Activated naive CD8-positive, alpha-beta T cell treated with anti-CD3 and anti-CD28 coated beads, Interleukin-2, amount 10 ng/mL, durations not matched to agents 7 days and 5 days (primary cell): ENCODE measurements at places on chromosomes 12 and 14. TPM values are rescaled to one million over a fixed set of nuclear protein-coding genes. Genes with fewer than 3 reads are reported as not detected.

DNA sequence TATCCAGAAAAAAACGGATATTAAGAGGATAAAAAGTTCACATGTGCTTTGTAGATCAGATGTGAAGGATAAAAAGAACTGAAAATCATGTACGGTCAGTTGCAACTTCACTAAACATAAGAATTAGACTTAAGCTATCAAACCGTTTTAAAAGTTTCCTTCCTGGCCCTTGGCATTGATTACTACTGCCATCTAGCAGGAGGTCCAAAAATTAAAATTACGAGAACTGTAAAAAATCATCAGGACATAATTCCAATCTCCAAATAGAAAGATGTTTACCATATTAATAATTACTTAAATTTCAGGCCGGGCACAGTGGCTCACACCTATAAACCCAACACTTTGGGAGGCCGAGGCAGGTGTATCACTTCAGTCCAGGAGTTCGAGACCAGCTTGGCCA lies 7.9 kb downstream of the WDR89 start:
- DNase-seq = no peak

Gene SERPINA12
- total RNA-seq = not detected

Gene SIX1
- not detected for total RNA-seq

GRCh38 chr12:26123482-26123980 lies 1.3 kb downstream of the BHLHE41 start:
- no peak for DNase-seq

Gene HHIPL1
- 0.17 TPM for total RNA-seq

DNA sequence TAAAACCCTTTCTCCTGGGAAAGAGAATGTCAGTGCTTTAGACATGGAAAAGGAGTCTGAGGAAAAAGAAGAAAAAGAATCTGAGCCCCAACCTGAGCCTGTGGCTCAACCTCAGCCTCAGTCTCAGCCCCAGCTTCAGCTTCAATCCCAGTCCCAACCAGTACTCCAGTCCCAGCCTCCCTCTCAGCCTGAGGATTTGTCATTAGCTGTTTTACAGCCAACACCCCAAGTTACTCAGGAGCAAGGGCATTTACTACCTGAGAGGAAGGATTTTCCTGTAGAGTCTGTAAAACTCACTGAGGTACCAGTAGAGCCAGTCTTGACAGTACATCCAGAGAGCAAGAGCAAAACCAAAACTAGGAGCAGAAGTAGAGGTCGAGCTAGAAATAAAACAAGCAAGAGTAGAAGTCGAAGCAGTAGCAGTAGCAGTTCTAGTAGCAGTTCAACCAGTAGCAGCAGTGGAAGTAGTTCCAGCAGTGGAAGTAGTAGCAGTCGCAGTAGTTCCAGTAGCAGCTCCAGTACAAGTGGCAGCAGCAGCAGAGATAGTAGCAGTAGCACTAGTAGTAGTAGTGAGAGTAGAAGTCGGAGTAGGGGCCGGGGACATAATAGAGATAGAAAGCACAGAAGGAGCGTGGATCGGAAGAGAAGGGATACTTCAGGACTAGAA lies 6.1 kb downstream of the PNN start:
- DNase-seq = no peak

GRCh38 chr14:102320033-102320660 lies 601 bp downstream of the ZNF839 start:
- no peak for DNase-seq

DNA sequence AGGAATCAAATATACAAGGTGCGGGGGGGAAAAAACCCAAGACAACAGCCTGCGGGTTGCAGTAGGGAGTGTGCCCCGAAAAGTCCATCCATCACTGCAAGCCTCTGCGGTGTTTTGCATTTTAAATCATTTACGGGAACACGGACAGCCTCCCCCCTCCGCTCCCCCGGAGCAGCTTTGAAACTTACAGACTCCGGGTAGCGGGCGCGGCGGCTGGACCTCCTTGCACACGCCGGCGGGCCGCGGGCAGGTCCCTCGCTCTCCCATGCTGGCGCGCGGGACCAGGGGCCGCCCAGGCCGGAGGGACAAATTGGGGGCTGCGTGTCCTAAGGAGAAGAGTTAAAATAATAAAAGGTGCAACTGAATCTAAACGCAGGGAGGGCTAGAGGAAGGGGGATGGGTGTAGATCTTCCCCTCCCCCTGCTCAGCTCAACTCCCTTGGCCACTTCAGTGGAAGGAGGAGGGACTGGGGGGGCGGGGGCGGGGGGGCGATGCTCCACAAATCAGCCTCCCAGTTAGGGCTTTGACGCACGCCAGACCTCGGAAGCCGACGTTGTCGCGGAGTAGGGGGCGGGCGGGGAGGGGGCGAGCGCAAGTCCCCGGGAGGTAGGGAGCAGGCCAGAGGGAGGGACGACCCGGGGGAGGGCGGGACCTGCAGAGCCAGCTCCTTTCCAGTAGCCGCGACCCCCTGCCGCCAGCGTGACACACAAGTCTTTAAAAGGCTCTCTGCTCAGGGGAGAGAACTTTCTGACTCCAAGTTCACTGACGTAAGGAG lies at the start of gene KCNJ8:
Gene KCNJ8 (minus strand): TSS at position 349 of the 775 bp plus-strand sequence. CDS start 1,090 bp downstream, outside the sequence.
- DNase-seq = no peak

Gene ANO4
- total RNA-seq = not detected

Gene VAMP1
- 65.5 TPM for total RNA-seq

Gene A2M
- 2.7 TPM for total RNA-seq

- no peak for DNase-seq
Measured at GRCh38 chr12:121968876-121969275, 50.5 kb downstream of the CFAP251 start.

DNA sequence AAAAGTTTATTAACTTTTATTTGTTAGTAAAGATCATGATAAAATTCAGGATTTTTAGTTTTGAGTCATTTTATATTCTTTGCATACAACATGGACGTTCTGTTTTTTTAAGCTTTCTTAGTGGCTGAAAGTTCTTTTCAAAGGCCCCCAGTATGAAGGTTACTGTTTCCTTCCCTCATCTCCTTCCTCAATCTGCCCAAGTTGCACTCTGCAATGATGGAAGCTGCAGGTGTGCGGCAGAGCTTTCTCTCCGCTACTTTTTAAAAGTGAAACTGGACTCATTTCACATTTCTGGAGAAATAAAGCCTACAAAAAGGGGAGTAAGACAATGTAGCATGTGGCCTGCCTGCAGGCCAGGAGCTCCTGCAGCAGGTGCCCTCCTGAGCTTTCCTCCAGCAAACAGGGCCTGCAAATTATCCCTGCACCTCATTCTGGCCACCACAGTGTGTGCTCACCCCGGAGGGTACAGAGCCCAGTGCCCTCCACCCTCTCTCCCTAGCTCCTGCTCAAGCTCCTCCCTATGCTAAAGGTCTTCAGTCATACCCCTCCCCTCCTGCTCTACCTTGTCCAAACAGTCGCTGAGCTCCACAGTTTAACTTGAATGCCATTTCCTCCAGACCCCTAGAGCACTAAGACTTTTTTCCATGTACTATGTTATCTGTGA lies 78.9 kb downstream of the SETD3 start:
- DNase-seq = no peak

DNA sequence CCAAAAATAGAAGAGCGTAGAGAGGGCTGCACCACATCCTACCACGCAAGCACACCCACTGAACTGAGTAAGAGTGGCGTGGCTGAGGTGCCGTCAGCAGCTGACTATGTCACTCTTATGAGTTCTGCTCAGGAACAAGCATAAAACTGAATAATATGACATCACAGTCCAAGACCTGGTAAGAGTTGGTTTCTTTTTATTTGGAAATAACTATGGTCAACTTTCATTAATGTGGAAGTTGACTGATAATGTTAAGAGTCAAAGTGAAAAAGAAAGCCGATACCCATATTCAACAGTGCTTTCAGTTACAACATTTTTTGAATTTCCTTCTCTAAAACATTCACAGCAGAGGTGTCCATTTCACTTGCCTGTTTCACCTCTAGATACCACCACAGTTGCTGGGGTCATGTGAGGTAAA lies 44.6 kb downstream of the GNS start:
- no peak for DNase-seq

DNA sequence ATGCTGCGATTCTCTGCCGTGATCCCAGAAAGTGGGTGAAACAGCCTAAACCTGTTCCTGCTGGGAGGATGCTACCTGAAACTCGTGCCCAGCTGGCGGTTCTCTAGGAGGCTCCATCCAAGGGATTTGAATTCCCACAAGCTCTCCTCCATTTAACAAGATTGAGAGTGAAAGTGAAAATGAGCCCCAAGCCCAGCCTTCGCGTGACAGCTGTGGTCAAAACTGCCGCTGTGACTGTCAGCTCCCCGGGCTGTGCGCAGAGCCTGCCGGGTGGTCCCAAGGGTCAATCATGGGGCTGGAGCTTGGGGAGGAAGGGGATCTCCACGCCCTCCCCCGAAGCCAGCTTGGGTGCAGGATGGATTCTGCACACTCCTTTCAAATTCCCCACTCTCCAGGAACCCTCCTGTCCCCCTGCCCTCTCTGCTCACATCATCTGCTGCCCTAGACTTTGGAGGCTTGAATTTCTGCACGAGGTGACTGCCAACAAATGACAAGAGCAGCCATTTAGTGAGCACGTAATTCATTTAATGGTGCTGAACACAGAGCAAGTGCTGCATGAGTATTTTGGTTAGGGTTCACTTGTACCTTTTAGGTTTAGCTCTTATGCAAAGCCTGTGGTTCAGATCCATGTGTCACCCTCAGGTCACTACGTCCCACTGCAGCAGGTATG lies 5.3 kb downstream of the ASB2 start:
- peak; percentile 78 for DNase-seq

Gene BDKRB2
- total RNA-seq = not detected

DNA sequence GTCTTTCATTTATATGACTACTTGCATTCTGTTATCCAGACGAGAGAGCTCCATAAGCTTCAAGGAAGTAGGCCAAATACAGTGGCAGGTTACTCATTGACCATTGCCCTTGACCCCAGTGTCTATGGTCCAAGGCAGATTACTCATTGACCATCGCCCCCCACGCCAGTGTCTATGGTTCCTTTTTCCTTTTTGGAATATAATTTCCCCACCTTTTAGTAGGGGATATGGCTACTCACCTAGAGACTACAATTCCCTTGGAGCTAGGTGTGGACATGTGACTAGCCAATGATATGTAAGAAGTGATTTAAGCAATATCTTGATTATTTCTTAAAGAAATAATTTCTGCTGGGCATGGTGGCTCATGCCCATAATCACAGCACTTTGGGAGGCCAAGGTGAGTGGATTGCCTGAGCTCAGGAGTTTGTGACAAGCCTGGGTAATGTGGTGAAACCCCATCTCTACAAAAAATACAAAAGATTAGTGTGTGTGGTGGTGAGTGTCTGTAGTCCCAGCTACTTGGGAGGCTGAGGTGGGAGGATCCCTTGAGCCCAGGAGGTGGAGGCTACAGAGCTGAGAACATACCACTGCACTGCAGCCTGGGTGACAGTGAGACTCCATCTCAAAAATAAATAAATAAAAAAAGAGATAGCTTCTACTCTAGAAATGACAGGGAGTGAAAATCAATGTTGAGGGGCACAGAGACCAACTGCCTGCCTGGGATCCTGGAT lies 32.6 kb downstream of the SIX4 start:
- no peak for DNase-seq

GRCh38 chr12:28780096-28780495 lies 369.0 kb upstream of the FAR2 start:
- DNase-seq = no peak
